ENCODE measurements at places on chromosomes 6 and 20.

DNA sequence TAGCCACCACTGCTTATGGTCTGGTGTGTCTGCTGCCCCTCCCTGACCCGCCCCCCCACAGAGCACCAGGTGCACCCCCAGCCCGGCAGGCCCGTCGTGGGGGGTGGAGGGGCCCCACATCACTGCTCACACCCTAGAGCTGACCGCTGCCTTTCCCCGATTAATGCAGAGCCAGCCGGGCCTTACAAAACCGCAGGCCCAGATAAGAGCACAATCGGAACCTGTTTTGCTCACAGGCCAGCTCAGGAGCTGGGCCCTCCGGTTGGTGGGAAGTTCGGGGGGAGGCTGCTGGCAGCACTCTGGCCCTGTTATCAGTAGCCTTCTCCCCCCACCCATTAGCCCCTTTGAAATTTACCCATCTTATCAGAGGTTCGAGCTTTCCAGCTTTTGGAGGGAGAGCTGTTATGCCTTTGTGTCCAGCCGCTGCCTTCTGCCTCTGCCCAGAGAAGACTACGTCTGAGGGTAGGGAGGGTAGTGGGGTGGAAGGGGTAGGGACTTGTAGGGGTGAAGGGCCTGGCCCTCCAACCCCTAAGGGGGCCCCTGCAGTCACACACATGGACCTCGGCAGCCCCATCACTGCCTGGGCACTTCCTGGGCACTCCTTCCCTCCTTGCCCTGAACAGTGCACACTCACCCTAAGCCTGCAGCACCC, 6.9 kb upstream of the SPDEF start:
- DNase-seq: no peak

- DNase-seq: no peak
Observed at GRCh38 chr20:19868441-19868840, 110.4 kb downstream of the RIN2 start.

- DNase-seq: no peak
Observed at GRCh38 chr20:25408890-25409289, 1.4 kb downstream of the GINS1 start.

- DNase-seq: no peak
Observed at GRCh38 chr6:73240730-73241129, 15.4 kb upstream of the KHDC1L start.

DNA sequence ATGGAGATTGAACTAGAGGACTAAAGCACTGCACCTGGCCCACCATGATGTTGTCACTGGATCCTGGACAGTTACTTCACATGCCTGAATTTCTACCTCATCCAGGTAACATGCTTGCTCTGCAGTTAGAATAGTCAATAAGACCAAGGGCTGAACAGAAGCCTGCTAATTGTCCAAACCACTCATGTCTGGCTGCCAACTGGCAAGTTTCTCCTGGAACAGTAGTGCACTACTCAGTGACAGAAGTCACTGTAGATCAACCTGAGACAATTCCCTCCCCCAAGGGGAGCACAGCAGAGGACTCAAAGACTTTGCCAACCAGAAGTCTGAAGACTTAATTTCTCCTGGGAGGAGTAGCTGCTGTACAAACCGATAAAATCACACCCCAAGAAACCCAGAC, 454.6 kb upstream of the MARCKS start:
- DNase-seq: no peak

DNA sequence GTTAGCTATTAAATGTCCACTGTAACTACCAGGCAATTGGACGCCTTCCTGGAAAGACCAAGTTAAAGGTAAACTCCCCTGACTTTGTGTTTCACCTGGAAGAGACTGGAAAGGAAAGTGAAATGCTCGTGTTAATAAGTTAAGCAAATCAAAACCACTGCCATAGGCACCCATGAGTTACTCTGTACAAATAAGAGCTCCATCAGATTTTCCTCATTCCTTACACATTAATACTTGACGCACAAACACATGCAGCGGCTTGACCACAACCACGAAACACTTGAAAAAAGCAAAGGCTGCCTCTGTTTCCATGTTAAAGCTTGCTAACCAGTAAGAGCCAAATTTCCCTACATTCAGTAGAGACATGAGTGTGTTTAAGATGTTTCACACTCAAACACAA, 19.8 kb downstream of the GCM1 start:
- DNase-seq: no peak

GRCh38 chr20:4673371-4674001, 48.2 kb upstream of the PRND start:
- DNase-seq: no peak

- DNase-seq: no peak
Observed at GRCh38 chr6:13488015-13488895, 855 bp upstream of the GFOD1 start.
